ENCODE measurements at places on chromosomes 16 and 17.

DNA sequence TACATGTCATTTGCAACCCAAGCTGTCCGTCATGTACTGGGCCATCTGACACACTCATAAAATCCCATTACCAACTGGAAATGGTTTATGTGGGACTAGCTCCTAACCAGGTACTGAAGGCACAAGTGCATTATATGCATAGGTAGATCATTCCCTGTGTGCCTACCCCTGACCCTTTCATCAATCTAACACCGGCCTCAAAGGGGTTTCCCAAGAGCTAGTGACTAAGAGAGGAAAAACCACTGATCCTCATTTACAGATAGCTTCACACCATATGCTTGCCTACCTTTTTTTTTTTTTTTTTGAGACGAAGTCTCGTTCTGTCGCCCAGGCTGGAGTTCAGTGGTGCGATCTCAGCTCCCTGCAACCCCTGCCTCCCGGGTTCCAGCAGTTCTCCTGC, 449.8 kb downstream of the SLC39A11 start:
- DNase-seq, result no peak

DNA sequence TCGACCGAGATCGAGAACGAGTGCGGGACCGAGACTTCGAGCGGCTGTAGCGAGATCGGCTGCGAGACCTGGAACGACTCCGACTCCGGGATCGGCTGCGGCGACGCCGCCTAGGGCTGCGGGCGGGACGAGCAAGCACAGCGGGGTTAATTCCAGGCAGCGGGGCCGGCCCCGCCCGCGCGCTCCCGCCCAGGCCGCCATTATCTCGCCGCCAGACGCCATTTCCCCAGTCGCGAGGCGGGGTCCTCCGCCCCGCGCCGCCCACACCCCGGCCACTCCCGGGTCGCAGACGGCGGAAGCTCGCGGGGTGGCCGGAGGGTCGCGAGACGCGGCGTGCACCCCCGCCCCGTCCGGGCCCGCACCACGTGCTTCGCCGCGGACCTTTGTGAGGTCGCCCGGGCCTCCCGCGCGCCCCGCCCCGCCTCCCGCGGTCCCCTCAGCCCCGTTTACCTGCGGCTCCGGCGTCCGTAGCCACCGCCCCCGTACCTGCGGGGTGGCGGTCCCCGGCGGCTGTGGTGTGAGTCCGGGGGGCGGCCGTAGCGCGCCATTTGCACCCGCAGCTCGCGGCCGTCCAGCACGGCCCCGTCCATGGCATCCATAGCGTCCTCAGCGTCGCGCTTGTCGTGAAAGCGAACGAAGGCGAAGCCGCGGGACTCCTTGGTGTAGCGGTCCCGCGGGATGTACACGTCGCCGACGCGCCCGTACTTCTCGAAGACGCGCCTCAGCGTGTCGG, 616 bp downstream of the SRSF2 start:
- peak; percentile 73 for DNase-seq

- no peak for DNase-seq
These were observed 11.9 kb downstream of the RDM1 start for GRCh38 chr17:35918665-35919064.

DNA sequence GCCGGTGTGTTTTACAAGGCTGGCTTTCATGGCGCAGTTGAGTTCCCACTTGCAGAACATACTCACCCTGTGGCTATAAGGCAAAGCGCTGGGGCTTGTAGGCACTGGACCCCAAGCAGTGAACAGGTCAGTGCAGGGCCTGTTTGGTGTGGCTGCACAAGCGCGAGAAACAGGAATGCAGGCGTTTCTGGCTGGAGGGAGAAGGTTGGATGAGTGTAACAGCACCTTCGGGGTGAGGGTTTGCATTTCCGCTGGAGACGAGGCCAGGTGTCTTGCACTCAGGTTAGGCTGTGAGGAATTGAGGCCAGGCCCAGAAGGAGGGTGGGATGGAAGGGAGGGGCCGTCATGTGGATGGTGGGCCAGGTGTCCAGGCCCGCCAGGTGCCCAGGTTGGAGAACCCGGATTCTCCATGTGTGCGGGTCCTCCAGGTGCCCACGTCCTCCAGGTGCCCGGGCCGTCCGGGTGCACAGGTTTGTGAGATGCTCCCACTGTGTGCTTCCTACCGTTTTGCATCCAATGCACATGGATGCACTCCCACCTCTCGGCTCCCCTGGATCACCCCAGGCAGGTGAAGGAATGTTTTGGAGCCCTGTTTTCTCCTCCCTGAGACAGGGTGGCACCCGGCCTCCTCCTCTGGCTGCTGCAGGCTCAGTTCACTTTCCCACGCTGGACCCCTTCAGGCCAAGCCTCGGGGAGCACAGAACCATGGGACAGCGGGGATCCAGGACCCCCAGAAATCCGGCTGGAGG, 46.0 kb downstream of the SLC7A5 start:
- DNase-seq, result peak; percentile 8

Measured in BE2C (cell line).